ENCODE measurements at places on chromosomes 3 and 15.

- no peak for DNase-seq
These were observed 24.7 kb downstream of the POPDC2 start for GRCh38 chr3:119635719-119636118.

GRCh38 chr3:29332195-29332637 is 51.3 kb downstream of the RBMS3 start:
- DNase-seq = no peak

GRCh38 chr3:45980229-45980813 is 15.3 kb downstream of the FYCO1 start:
- DNase-seq = no peak

DNA sequence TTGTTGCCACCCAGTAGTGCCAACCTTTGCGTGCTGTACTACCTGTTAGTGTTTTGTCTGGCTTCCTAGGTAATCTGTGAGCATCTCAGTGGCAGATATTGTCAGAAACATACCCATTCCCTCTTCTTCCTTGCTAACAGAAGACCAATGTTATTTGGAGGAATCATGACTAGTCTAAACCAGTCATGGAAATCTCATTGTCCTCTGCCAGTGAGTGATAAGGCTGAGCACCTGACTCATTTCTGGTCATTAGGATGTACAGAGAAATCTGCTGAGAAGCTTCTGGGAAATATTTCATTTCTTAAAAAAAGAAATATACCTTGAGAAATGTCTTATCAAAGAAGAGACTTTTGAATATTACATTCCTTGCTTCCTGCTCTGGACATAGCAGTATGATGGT is 70.1 kb upstream of the CDV3 start:
- DNase-seq = no peak

- DNase-seq = no peak
These were observed 143.5 kb downstream of the LRRK1 start for GRCh38 chr15:101062471-101063171.

GRCh38 chr3:167859610-167860009 is 124.1 kb downstream of the SERPINI1 start:
- no peak for DNase-seq

GRCh38 chr15:93983526-93983925 is 247.8 kb upstream of the MCTP2 start:
- no peak for DNase-seq

- DNase-seq = no peak
These were observed 173.3 kb downstream of the TMEM108 start for GRCh38 chr3:133211449-133211848.

- DNase-seq = no peak
These were observed at the start of gene CLEC3B for GRCh38 chr3:45026038-45026437. TSS of gene CLEC3B (plus strand) at chr3:45026303. CDS start at chr3:45026363, 60 bp downstream.

GRCh38 chr3:158337110-158337509 is 227.2 kb downstream of the RSRC1 start:
- no peak for DNase-seq
